Stimulated activated naive CD8-positive, alpha-beta T cell treated with anti-CD3 and anti-CD28 coated beads, Interleukin-15, Interleukin-2, amounts not matched to agents 100 U/mL and 50 U/mL, for 24 hours (primary cell): ENCODE measurements at places on chromosomes 11 and 22.

GRCh38 chr11:118948000-118948399, 8.1 kb upstream of the UPK2 start:
- DNase-seq: no peak

GRCh38 chr11:62535802-62536201, 10.8 kb downstream of the AHNAK start:
- no peak for DNase-seq

GRCh38 chr11:119100994-119101758, 477 bp downstream of the DPAGT1 start:
- peak; percentile 43 for DNase-seq

- no peak for DNase-seq
These were observed 54.3 kb downstream of the RTL6 start for GRCh38 chr22:44443641-44444235.

GRCh38 chr11:17609291-17610084, 62.4 kb downstream of the OTOG start:
- no peak for DNase-seq

DNA sequence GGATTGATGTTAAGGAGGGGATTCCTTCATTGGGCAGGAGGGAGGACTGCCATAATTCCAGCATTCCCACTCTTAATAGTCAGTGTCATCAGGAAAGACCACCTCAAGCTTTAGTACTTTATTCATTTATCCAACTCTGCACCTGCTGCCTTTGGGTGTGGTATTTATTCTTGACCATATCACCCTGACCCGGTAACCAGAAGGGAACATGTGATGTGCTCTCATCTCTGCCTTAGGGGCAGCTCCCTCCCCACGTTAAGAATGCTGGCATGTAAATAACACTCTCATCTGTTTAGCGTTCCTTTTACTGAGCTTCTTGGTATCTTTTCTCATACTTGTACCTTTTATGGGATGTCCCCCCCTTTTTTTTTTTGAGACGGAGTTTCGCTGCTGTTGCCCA, 7.7 kb downstream of the CAT start:
- no peak for DNase-seq

- no peak for DNase-seq
These were observed 36.8 kb downstream of the SGSM3 start for GRCh38 chr22:40407021-40407761.

- no peak for DNase-seq
These were observed 122.8 kb downstream of the HIPK3 start for GRCh38 chr11:33379947-33380346.

GRCh38 chr22:45987136-45987861, 10.3 kb upstream of the WNT7B start:
- DNase-seq: no peak

GRCh38 chr22:30284666-30285065, 4.6 kb downstream of the CASTOR1 start:
- DNase-seq: no peak

DNA sequence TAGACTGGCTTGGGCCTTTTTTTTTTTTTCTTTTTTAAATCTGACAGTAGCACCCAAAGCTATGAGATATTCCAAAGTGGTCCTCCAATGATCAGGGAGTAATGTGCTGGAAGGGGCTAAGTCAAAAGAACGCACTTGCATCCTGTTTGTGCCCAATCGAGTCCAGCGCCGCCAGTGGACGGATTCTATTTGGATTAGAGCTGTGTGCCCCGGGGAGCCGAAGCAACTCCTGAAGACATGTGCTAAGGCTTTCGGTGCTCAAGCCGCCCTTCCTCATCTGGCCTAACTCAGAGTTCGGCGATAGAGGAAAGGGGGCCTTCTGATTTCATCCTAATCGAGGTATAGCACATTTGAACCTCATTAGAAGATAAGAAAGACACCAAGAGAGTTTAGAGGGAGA, 147.8 kb upstream of the NECTIN1 start:
- DNase-seq: no peak

DNA sequence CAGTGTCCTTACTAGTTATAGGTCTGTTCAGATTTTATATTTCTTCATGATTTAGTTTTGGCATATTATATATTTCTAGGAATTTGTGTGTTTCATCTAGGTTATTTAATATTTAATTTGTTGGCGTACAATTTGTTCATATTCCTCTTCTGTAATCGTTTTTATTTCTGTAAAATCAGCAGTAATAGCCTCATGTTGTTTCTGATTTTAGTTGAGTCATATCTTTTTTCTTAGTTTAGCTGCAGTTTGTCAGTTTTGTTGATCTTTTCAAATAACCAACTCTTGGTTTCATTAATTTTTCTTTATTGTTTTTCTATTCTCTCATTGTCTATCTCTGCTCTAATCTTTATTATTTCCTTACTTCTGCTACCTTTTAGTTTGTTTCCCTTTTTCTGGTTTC, 20.3 kb downstream of the GLB1L2 start:
- no peak for DNase-seq

DNA sequence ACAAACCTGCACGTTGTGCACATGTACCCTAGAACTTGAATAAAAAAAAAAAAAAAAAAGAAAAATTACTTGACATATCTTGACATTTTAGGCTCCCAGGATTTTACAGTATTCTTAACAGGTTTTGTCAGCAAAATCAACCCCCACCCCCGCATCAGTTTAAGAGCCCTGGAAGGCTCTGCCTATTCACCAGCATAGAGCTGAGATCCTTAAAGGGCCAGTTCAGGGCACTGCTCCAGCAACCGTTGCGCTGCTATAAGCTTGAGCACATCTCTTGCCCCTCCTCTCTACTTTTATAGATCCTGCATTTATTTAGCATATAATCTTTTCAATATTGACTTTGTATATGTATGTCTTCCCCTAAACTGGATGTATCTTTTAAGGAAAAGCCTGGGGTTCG, 697 bp upstream of the PAFAH1B2 start:
- DNase-seq: peak; percentile 36

DNA sequence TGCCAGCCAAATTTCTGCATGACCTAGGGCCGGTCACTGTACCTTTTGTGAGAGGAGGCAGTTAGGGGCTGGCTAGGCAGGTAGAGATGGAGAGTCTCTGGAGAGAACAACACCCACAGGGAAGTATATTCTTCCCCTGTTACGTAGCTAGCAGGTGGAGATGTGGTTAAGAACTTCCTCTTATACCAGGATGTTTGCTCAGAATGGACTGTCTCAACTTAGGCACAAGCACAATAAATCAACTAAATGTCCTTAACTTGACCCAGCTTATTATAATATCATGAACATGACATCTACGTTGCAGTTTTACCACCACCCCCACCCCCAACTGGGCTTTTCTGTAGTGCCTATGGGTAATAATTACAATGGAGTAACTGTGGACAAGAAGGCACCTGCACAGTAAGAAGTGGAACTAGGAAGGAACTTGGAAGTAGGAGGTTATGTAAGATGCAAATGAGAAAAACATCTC, 60.7 kb upstream of the MPEG1 start:
- no peak for DNase-seq

DNA sequence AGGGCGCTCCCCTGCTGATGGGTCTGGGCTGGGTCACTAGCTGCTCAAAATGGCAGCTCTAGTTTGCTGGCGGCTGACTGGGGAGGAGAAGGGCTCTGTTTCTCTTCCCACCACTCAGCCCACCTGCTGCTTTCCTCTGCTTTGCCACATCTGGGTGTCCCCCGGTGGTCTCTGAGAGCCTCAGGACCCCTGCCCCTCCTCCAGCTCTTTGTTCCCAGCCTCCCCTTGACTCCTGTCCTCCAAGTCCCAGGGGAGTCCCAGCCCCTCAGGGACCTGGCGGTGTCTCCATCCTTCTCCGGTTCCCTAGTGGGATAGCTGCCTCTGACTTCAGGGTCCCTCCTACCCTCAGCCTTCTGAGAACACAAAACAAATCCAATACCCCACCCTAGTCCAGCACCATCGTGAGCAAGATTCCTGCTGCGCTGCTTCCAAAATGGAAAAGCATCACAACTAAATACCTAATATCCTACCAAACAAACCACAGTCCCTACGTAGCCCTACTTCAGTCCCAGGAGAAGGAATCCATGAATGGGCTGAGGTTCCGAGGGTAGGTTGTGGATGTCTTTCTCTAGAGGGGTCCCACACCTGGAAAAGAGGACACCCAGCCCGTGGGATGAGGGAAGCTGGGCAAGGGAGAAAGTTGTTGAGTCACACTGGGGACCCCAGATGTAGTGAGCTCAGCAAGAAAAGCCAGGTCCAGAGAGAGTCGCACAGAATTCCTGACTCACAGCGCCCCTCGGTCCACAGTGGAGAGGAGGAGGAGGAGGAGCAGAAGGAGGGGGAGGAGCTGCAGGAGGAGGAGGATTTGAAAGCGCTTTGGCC, 45.0 kb upstream of the NNMT start:
- no peak for DNase-seq

GRCh38 chr11:66741153-66741552, 12.1 kb upstream of the SPTBN2 start:
- no peak for DNase-seq

GRCh38 chr22:30183271-30183670, 63.3 kb downstream of the LIF start:
- DNase-seq: no peak

- DNase-seq: no peak
These were observed 5.9 kb upstream of the NRXN2 start for GRCh38 chr11:64728757-64729365.

DNA sequence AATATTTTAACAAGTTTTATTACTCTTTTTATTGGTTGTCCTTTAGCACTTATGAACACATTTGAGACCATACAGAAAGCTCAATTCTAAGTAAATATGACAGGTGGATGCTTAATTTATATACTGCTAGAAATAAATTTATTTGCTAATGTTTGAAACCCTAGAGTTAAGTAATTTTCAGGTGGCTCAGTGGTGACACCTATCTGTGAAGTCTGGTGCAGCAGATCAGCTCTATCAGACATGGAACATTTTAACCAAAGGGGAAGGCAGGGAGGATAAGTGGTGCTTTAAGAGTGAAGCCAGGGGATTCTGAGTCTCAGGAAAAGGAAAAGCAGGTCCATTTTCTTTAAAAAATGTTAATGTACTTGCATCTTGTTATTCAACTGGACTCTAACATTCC, 175.8 kb downstream of the DSCAML1 start:
- DNase-seq: peak; percentile 8

GRCh38 chr11:65293909-65294381, 20.7 kb upstream of the CDC42EP2 start:
- DNase-seq: no peak

DNA sequence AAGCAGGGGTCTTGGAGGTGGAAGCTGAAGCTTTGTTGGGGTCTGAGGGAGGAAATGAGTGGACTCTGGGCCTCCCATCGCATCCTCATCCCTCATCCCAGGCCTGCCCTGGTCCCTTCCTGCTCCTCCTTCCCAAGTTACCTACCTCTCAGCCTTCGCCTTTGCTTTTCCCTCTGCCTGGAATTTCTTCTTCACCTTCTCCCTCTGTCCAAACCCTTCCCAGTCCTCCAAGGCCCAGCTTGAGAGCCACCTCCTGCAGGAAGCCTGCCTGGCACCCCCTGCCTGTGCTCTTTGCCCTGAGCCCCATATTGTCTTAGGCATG, 2.1 kb upstream of the NUDT8 start:
- DNase-seq: no peak

- DNase-seq: no peak
These were observed 94.9 kb downstream of the LARGE2 start for GRCh38 chr11:46017341-46017740.

DNA sequence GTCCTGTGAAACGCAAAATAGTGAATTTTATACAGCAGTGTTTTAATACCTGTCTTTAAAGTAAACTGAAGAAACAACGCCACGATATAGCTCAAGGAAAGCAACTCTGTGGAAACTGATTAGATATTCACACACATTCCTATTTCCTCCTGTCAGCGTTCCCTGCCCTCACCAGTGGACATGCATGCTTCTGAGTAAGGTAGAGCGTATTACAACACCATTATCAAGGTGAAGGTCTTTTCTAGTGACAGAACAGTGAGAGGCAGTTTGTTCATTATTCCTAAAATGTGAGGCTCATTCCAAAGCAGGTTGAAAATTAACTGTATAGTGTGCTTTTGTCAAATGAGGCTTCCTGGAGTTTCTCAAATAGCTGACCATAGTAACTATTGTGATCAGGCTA, 153.1 kb downstream of the DDX10 start:
- no peak for DNase-seq

DNA sequence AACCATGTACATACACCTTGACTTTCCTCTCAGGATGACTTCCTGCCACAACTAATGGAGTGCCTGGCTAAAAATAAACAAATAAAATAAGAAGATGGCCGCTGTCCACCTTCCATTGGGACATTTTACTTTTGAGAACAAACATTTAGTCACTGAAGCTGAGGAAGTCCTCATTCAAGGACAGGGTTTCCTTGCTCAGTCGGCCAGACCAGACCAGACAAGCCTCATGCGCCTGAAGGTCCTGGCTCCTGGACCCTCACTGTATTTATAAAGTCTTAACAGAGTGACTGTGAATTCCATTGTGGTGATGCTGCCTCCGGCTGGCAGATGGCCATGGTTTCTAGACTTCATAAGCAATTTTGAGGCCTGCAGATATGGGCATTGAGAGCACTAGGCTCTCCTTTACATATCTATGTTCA, 114.5 kb downstream of the MAML2 start:
- DNase-seq: no peak

- DNase-seq: no peak
These were observed 109.9 kb upstream of the CADM1 start for GRCh38 chr11:115613986-115614632.

- peak; percentile 5 for DNase-seq
These were observed 789.4 kb upstream of the KIRREL3 start for GRCh38 chr11:127789927-127790326.

GRCh38 chr11:86251345-86251744, 6.8 kb downstream of the EED start:
- no peak for DNase-seq

DNA sequence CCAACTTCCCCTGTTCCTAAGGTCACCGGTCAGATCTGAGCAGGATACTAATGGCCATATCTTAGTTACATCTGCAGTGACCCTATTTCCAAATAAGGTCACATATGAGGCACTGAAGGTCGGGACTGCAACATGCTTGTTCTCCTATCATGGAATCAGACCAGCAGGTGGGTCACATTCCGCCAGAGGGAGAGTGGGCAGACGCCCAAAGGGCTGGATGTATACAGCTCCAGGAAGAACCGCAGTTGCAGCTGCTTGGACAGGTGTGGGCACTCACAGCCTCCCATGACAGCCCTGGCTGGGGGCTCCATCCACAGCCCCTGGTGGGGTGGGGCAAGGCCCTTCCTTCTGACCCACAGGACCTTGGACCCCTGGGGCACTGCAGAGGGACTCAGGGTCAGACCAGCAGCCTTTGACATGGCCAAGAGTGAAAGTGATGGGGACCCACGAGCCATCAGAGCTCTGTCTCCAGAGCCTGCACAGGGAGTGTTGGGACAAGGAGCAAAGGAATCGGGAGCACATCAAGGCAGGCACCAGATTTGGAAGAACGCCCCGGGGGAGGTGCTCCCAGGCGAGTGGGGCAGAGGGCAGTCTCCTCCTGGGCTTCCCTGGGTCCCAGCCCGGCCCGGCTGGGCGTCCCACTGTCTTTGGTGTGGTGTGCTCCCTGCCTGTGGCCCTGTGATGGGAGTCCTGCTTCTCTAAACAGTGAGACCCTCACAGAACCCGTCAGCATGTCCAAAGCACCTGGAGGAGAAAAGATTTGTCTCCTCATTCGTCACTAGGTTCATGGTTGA, 13.3 kb upstream of the CD81 start:
- DNase-seq: no peak
